ENCODE measurements at places on chromosomes 1 and 21.

GRCh38 chr1:233647073-233647472, 33.2 kb downstream of the KCNK1 start:
- no peak for DNase-seq

DNA sequence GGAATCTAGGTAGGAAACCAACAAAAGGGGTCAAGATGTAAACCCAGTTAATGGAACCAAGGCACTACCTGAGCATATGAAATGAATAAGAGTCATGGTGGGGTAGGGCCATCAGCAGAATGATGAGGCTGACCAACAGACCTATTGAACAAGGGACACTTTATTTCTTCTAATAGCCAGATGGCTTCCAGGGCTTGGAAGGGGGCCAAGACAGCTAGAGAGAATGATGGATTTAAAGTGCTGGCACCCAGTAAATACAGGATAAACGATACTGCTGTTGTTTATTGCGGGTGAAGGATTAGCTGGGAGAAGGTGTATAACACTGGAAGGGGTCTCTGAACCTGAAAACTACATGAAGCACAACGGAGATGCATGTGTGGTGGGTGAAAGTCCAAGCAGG, 15.6 kb downstream of the DDAH1 start:
- no peak for DNase-seq

- no peak for DNase-seq
Measured at GRCh38 chr21:42855937-42856335, 23.4 kb downstream of the WDR4 start.

DNA sequence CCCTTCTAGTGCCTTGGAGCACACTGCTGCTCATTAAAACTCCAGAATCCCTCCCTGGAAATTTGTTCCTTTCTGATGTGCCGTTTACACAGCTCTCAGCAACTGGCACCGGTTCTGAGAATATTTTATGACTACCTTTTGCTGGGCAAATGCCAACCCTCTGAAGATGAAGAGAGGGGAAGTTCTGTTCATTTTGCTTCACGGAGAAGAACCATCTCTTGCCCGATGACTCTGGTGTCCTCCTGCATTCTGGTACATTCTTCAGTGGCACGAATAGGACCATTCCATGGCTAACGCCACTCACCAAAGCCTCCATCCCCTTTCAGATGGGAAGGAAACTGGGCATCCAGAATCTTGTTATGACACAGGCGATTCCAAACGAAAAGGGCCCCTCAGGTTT, 96.2 kb upstream of the SIM2 start:
- no peak for DNase-seq

GRCh38 chr21:43789276-43790009, at the start of gene RRP1:
TSS of gene RRP1 (plus strand) at chr21:43789577. CDS start at chr21:43789630, 53 bp downstream.
- peak; percentile 94 for DNase-seq

DNA sequence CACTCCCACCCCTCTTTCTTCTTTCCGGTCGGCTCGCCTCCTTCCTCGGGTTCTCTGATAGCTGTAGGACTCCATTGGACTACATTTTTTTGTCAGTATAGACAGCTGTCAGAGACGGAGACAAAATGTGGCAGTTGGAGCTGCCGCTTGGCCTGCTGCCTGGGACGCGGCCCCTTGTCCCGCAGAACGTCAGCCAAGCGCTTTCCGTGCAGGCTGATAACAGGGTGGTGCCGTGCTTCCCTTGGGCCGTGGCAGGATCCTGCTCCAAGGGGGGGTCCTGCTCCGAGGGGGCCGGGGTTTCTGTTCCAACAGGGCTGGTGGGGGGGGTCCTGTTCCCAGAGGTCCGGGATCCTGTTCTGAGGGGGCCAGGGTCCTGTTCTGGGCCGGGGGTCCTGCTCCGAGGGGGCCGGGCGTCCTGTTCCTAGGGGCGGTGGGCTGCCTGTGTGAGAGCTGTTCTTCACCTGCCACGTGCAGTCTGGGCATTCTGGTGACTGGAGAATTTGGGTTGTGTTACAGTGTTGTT, 4.9 kb downstream of the SKI start:
- DNase-seq, result no peak

- DNase-seq, result no peak
Measured at GRCh38 chr21:41834926-41835663, 44.0 kb downstream of the PRDM15 start.

- DNase-seq, result no peak
Measured at GRCh38 chr1:7317888-7318287, 453.2 kb upstream of the VAMP3 start.

- DNase-seq, result no peak
Measured at GRCh38 chr1:56374026-56374974, 205.1 kb downstream of the PLPP3 start.

DNA sequence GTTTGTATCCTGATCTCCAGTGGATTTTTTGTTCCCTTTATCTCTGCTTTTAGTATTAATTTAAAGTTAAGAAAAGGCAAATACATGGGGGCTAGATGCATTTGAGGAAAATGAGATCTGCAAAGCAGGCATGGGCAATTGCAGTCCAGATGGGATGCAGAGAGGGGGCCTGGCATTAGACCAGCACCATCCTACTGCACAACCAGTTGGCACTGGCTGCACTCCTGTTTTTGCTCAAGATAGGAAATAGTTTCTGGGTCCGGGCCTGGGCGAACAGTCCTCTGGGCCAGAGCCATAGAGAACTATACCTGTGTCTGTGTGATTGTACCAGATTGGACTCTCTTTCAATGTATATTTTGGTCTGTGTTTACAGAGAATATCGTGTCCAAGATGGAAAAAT, 34.0 kb upstream of the LEPR start:
- DNase-seq, result no peak

DNA sequence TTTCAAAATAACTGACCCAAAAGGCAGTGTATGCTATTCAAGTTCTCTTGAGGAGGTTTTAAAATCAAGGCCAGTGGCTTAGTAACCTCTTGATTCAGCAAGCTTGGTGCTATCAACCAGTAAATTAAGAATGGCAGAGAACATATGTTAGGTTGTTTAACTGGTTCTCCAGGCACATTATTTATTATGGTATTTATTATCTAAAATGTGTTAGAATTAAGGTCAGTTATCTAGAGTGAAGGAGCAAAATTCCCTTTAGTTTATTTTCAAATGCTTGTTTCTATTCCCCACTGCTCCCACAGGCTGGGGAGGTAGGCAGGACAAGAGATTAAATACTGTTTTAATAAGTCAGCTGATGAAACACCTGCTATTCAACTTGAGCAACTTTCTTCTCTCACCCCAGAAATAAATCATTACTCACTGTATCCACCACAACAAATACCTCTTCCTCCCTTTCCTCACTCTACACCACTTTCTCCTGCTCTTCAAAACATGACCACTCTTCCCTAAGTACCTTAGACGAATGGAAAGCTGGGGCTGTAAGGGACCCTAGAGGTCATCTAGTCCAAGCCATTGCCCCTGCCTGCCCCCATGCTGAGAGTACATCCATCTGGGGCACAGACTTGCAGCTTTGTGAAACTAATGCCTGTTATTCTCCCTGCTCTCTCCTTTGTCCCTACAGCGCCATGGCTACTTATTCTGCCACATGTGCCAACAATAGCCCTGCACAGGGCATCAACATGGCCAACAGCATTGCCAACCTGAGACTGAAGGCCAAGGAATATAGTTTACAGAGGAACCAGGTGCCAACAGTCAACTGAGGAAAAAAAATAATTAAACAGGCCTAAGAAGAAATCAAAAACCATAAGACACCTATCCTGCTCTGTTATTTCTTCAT, 71.7 kb downstream of the PRRX1 start:
- DNase-seq, result no peak

- no peak for DNase-seq
Measured at GRCh38 chr1:38455829-38456530, 403.6 kb downstream of the RRAGC start.

DNA sequence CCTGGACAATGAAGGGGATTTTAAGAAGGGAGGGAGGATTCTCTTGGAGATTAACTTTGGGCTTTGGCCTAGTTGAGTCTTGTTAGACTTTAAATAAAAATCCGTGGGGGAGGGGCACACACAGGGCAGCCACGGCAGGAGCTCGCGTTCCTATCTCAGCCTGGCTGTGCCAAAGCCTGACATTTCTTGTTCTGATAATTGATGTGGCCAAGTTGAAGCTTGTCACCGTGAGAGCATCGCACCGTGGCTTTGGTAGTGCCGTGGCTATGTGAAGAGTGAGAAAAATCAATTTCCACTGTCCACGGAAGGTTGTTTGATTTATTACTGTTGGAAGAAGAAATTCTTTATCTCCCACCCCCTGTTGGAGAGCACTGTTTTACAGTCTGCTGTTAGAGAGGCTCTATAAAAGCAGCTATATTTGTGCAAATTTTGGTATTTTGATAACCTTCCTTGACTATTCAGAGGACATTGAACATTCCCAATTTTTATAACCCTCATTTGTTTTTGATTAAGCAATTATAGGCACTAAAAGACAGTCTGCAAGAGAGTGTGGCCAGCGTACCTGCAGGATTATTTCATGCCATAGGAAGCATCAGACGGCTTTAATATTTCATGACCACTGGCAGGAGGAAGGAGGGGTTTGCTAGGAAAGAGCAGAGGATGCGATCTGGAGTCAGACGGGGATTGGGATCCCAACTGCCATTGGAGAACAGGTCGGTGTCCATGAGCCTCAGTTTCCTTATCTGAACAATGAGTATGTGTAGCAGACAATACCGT, 160.7 kb downstream of the KAZN start:
- no peak for DNase-seq

DNA sequence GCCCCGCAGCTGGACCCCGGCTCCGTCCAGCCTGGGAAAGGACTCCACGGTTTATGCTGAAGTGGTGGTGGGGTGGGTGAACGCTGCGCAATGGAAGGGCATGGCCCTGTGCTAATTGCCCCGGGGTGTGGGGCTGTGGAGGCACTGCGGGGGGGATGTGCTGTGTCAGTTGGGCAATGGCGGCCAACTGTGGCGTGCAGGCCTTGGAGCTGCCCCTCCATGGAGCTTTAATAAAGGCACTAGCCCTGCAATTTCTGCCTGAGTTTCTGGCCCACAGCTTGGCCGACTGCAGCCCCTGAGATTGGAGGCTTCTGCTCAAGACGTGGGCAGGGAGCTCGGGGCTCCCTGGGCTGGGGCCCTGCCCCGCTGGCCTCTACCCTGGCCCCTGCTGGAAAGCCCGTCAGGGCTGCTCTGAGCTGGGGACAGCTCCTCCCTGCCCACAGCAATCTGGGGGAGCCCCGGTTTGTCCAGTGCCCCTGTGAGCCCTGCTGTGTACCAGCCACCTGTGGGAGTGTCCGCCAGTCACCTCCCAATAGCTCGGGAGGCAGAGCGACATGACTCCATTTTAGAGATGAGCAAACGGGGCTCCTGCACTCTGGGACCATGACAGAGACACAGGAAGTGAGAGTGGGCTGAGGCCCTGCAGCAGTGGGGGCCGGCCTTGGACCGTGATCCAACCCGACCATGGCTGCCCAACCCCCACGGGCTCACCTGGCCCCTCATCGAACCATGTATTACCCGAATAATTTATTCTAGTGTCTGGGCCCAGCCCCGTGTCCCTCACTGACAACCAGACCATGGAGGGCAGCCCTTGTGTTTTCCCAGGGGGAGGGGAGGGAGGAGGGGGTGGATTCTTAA, 8.7 kb upstream of the TNFRSF14 start:
- DNase-seq, result no peak

- DNase-seq, result no peak
Measured at GRCh38 chr1:9240914-9241820, 6.6 kb downstream of the H6PD start.

DNA sequence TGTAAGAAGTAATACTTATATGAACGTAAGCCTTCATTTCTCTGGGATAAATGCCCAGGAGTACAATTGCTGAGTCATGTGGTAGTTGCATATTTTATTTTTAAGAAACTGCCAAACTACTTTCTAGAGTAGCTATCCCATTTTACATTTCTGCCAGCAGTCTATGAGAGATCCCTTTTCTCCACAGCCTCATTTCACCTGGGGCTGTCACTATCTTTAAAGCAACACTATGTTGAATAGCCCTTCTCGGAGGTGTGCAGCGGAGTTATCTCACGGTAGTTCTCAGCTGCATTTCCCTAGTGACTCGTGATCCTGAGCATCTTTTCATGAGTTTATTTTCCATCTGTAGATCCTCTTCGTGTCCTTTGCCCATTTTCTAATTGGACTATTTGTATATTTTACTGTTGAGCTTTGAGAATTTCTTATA, 93.4 kb downstream of the ADARB1 start:
- DNase-seq, result no peak

- no peak for DNase-seq
Measured at GRCh38 chr1:72369069-72369757, 86.9 kb upstream of the NEGR1 start.

DNA sequence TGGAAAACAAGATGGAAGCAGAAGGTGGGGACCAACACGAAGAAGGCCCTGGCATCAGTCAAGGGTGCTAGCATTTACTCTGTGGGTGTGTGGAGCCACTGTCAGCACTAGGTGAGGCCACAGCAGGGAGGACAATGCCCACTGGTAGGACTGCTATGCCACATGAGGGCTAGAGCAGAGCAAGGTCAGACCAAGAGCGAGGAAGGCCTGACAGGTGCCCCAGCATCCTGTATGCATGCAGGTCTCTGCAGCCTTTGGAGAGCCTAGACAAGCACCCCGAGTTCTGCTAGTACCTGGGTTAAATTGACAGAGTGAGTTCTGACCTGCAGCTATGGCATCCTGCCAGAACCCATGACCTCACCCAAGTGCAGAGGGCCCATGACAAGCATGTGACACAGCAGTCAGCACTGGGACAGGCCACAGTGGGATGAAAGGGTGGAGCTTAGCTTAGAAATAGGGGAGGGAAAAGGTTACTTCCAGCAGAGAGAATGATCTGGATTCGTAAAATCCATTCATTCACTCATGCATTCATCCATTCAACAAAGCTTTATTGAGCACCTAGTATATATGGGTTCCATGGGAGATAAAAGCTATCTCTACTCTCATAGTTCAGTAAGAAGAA, 9.0 kb upstream of the CSF1 start:
- DNase-seq, result no peak

Data from activated CD8-positive, alpha-beta memory T cell treated with anti-CD3 and anti-CD28 coated beads for 1 hour (primary cell).